ENCODE measurements at places on chromosomes 2 and 18.

DNA sequence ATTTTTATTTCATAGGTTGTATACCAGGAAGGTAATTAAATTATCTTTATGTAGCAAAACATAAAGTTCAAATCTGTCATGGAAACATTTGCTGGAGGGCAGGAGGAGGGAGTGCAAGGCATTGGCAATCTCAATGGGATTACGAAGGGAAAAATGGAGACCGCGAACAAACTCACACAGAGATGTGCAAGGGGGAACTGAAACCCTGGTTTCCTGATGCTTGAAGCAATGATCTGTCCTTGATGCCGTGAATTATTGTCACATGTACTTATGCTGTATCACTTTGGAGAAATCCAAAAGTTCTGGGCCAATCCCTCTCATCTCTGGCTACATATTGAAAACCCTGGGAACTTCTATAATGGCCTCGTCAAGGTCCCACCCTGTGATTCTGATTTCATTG lies 65.0 kb upstream of the MFF start:
- DNase-seq, result no peak

DNA sequence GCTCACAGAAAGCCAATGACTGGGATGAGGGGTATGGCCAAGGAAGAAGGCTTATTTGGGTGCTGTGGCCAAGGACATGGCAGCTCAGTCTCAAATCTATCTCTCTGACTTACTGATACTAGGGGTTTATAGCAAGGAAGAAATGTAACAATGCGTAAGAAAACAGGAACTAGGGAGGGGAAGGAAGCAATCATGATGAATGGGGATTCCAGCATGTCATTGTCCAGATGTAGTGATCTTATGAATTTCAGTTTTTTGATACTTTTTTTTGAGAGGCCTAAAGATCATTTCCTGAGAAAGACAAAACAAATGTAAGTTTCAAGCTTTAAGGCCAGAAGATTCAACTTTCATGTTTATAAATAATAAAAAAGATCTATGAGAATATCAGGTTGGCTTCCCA lies 298.6 kb upstream of the FAM98A start:
- no peak for DNase-seq

DNA sequence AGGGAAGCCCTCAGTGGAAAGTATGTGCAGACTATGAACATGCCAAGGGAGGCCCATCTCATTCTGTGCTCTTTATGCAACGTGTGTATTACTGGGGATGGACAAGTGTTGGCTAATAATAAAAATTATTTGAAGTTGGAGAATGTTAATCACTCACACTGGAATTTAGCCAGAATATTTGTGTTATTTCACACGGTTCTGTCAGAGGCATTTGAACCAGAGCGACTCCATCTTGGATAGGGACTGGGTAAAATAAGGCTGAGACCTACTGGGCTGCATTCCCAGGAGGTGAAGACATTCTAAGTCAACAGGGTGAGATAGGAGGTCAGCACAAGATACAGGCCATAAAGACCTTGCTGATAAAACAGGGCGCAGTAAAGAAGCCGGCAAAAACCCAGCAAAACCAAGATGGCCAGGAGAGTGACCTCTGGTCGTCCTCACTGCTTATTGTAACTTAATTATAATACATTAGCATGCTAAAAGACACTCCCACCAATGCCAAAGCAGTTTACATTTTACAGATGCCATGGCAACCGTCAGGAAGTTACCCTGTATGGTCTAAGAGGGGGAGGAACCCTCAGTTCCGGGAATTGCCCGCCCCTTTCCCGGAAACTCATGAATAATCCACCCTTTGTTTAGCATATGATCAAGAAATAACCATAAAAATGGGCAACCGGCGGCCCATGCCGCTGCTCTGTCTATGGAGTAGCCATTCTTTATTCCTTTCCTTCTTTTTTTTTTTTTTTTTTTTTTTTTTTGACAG lies 2.6 kb upstream of the FZD5 start:
- DNase-seq, result no peak

GRCh38 chr2:235106874-235107639 lies 155.2 kb downstream of the SH3BP4 start:
- no peak for DNase-seq

DNA sequence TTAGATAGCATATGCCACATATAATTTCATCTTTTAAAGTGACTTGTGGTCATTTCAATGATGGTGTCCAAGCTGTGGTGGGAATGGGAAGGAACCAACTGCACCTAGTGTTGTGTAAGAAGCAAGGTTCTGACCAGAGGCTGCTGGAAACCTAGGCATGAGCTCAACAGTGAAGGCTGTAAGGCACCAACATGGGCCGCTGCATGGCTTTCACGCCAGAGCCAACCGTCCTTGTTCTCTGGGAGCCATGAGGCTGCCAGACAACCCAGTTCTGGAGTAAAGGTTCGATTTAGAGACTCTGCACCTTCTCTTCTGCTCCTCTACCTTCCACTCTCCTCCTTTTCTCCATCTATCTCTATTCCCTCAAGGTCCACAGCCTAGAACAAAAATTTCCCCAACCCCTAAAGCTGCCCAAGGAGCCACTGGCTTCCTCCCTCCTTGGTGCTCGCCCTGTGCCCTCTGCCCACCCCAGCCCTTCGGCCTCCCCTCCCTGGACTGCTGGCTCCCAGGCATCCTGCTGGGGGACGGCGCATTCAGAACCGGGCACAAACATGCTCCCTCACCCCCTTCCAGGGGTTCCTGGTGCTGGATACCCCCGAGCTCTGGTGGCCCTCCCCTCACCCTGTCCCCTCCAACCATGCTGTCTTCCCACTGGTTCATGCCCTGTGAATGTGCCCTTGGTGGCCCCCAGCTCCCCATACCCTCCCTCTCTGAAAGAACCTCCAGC lies 305.1 kb downstream of the CELF4 start:
- DNase-seq, result no peak

GRCh38 chr2:226984750-226985582 lies 149.1 kb downstream of the RHBDD1 start:
- DNase-seq, result peak; percentile 49

DNA sequence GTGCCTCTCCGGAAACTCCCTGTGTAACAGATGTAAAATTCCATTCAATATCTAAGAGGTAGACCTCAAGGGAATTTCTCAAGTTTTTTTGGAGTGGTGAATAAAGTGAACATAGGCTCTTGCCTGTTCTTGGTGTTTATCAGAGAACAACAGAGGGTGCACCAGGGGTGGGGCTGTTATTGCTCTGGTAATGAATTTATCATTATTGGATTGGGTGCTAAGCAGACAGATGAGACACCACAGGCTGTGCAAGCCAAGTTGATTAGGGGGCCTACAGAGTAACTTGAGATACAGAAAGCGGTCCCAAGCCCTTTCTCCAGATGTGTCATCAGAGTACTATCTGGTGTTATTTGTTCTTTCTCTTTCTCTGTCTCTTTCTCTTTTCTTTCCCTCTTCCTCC lies 286.3 kb downstream of the OSR1 start:
- DNase-seq, result no peak

All from LNCaP clone FGC (cell line).